DMS53 (cell line): ENCODE measurements at places on chromosomes 3 and 15.

DNA sequence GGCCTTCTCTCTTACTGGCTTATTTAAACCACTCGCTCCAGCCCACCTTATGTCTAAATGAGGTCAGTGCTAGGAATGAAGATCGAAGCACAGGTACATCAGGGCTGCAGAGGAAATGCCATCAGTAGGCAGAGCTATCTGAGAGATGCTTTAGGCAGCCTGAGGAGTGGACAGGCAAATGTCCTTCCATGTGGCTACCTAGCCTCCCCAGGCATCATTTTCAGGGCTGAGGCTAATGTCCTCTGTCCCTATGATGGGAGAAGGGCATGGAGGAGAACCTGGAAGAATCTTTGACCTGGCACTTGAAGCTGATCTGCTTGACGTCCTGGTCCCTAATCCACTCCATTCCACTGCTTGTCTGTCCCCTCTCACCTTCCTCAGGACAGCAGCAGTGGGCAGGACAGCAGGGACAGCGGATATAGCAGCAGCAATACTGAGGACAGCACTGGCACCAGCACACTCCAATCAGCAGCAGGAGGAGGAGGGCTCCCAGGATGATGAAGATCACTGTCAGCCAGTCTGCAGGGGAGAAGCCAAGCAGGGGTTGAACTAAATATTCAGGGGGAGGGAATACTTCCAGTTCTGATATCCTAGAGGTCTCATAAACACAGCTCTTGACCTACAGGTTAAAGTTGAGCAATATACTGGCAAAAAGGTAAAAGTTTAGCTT lies 21.0 kb downstream of the ILDR1 start:
- DNase-seq: no peak

DNA sequence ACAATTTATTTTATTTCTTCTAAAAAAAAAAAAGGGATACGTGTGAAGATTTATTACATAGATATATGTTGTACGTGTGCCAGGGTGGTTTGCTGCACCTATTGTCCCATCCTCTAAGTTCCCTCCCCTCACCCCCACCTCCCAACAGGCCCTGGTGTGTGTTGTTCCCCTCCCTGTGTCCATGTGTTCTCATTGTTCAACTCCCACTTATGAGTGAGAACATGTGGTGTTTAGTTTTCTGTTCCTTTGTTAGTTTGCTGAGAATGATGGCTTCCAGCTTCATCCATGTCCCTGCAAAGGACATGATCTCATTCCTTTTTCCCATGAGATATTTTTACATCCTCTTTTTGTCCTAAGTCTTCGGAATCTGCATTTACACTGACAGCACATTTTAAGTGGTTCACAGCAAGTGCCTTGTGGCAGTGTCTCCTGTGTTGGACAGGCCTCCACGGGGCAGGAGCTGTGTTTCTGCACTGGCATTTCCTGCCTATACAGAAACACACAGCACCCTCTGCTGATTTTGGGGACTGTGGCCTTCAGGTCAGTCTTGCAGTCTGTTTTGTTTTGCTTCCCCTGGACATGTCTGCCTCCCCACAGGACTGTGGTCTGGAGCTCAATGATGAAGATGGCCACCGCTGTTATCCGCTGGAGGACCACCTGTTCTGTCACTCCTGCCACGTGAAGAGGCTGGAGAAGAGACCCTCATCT lies 12.7 kb upstream of the SACM1L start:
- no peak for DNase-seq

GRCh38 chr3:88191872-88192409 lies 42.2 kb downstream of the C3orf38 start:
- DNase-seq: no peak

DNA sequence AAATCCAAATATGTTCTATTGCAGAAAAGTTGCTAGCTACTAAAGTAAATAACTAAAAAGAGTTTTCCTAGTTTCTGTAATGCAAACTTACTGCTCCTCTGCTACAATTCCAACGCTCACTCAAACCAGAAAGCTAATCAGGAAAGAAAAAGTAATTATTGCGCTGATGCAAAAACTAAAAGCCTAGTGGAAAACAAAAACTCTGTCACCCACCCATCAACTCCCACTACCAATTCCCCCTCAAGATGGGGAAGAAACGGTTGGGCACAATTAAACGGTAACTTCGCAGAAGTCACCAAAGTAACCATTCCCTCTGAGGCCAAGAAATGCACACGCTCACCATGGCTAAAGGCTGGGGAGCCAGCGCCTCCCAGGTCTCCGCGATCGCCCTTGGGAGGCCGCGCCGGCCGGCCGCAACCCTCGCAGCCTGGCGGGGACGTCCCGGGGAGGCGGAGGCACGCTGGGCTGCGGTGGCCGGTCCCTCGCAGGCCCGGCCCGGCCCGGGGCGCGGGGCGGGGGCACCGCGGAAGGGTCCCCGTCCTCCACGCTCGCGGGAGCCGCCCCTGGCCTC lies 684 bp downstream of the SLTM start:
- peak; percentile 71 for DNase-seq

DNA sequence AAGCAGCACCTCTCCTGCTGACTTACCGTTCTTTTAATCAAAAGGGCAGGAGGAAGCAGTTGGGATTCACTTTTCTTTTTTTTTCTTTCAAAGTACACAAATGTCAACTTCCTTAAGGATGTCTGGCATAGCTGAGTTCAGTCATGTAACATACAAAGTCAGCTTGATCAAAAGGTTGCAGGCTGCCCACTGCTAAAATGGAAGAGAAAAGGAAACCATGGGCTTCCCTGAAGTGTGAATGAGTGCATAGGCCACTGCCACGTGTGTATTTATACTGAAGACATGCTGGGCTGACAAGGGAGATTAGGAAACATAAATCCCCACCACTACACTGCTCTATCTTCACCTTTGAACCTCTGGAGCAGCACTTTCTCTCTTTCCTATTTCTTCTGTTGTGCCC lies 312.5 kb downstream of the TIGIT start:
- peak; percentile 2 for DNase-seq

DNA sequence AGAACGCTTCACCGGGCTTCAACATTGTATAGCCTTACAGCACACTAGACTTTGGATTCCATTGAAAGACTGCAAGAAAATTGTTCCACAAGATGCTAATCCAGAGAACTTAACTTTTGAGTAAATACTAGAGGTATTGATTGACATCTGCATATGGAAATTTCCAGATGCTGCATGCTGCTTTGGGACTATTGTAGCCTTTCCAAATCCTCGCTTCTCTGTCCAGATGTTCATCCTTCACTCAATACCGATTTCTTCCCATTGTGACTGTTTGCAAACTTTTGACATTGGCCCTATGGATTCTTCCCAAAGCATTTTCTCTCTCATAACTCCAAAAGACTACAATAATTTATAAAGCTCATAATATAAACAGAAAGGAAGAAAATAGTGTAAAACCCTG lies 41.4 kb downstream of the COL6A6 start:
- DNase-seq: no peak

- peak; percentile 55 for DNase-seq
Measured at GRCh38 chr3:54853573-54854404, 74.1 kb downstream of the LRTM1 start.

DNA sequence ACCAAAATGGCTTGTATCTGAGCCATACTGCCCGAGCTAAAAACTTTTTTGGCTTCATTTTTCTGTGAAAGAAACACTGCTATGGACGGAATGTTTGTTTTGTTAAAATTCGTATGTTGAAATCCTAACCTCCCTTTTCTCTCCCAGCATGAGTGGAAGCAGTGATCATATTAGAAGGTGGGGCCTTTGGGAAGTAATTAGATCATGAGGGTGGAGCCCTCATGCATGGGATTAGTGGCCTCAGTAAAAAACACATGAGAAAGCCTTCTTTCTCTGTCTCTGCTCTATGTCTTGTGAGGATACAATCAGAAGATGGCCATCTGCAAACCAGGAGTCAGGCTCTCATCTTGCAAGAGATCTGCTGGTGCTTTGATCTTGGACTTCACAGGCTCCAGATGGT lies 7.4 kb upstream of the FNDC3B start:
- no peak for DNase-seq

GRCh38 chr15:66619152-66619903 lies 53.5 kb upstream of the LCTL start:
- peak; percentile 81 for DNase-seq

- DNase-seq: peak; percentile 67
Measured at GRCh38 chr3:129315223-129315997, 36.7 kb downstream of the HMCES start.

- peak; percentile 9 for DNase-seq
Measured at GRCh38 chr3:180684807-180685206, 5.5 kb upstream of the CCDC39 start.

- DNase-seq: no peak
Measured at GRCh38 chr15:39706206-39706605, 76.4 kb downstream of the FSIP1 start.

GRCh38 chr15:66866656-66867055 lies 164.6 kb downstream of the SMAD6 start:
- no peak for DNase-seq

DNA sequence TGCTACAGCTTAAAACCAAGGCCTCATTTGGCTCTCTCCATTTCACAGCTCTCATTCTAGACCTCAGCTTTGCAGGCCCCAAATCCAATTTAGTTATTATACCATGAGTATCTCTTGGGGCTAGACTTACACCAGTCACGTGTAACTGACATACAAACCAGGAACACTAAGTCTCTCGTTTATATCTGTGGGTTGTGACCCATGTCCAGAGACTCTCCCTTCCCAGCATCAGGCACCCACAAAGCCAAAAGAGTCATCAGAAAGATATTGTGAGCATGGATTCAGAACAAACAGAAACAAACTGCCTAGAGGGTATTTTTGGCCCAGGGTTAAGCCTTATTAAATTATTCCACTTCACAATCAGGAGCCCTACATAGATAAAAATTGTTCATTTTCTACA lies 5.6 kb upstream of the CCDC13 start:
- no peak for DNase-seq

DNA sequence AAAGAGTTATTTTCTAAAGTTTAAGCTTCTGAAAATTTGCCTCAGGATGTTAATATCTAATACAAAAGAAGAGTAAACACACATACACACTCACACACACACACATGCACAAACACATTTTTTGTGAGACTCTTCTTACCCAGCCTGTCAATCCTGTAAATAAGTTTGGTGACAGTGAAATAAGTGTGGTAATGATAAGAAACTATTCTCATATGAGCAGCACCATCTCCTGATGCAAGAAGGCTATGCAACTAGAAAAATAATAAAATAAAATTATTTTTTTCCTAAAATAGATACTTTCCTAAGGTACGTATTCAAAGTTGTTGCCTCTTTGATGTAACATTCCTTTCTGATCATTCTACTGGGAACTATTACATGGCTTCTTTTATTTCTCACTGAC lies 155.1 kb downstream of the MECOM start:
- no peak for DNase-seq
